Natural killer cell (primary cell): ENCODE measurements at places on chromosomes 5 and 9.
A peak's percentile ranks its signal among the peaks of the same experiment; 100 is the strongest.

DNA sequence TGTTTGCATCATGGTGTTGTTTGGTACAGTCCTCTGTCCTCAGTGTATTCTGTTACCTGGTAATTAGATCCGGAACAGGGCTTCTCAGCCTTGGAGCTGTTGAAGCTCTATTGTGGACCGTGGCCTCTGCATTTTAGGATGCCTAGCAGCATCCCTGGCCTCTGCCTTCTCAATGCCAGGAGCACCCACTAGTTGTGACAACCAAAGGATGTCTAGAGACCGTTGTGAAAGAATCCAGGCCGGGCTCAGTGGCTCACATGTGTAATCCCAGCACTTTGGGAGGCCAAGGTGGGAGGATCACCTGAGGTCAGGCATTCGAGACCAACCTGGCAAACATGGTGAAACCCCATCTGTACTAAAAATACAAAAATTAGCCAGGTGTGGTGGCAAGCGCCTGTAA lies 159.6 kb downstream of the CACNA1B start:
- no peak for DNase-seq

GRCh38 chr5:122351416-122352157 lies 39.5 kb downstream of the SNCAIP start:
- DNase-seq, result no peak

GRCh38 chr9:127897193-127897692 lies 2.2 kb downstream of the ST6GALNAC6 start:
- peak; percentile 45 for DNase-seq

- DNase-seq, result no peak
Observed at GRCh38 chr9:37880916-37881479, 22.9 kb downstream of the SLC25A51 start.

DNA sequence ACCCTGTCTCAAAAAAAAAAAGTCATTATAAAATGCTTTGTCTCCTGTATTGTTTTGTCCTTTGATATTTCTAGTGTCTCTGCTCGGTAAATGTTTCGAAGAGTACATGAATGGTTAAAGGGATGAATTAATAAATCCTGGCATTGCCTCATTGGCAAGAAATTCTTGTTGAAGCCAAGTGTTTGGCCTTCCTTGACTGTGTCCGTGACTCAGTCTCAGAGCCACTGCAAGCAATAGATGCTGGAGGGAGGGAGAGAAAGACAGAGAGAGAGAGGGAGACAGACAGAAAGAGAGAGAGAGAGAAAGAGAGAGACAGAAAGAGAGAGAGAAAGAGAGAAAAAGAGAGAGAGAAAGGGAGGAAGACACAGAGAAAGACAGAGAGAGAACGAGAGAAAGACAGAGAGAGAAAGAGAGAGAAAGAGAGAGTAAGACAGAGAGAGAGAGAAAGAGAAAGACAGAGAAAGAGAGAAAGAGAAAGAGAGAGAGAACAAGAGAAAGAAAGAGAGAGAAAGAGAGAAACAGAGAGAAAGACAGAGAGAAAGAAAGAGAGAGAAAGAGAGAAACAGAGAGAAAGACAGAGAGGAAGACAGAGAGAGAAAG lies 72.5 kb upstream of the RXRA start:
- DNase-seq, result no peak

DNA sequence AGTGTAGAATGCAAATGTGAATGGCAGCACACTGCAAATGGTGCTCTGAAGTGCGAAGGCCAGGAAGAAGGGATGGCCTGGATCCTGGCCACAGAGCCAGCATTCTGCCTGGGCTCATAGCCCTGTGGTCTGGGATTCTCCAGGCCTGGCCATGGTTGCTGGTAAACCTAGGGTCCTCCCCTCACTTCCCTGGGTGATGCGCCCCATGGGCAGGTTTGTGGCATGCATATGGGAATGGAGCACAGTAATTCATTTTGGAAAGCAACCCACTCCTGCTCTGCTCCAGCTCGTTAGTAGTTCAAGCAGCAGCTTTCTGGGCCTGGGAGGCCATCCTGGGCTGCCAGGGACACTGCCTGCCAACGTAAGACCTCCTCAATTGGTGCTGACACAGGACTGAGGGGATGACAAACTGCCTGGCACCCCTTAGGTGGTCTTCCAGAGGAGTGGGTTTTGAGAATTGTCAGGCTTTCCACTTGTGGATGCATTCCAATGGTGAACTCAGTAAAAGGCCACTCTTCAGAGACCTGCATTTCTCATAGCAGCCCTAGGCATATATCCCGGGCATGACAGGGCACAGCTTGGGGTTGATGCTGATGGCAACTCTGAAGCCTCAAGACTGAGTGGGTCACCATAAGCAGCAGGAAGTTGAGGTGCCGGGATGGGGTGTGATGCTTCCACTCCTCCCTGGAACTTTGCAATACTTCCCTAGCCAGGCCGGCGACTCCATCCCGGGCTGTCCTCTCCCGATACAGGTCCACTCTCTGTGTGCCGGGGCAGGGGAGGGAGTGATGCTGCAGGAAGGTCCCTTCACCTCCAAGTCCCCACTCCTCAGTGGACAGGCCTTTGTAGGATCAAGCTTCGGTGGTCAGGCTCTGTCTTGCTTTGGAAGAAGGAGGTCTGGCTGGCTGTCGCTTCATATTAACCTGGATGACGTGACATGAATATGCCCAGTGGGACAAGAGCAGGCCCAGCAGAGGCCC lies 1.2 kb upstream of the SLC25A48 start:
- DNase-seq, result no peak

GRCh38 chr5:9878206-9878605 lies 248.1 kb upstream of the TAS2R1 start:
- DNase-seq, result no peak

DNA sequence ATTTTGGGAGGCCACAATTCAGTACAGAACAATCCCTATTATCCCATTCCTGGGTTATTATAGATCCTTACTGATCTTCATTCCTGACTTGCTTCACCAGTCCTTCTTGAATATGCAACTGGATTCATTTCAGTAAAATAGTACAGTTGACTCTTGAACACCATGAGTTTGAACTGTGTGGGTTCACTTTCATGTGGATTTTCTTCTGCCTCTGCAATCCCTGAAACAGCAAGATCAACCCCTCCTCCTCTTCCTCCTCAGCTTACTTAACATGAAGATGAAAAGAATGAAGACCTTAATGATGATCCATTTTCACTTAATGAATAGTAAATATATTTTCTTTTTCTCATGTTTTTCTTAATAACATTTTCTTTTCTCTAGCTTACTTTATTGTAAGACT lies 8.3 kb upstream of the PDE8B start:
- DNase-seq, result no peak

DNA sequence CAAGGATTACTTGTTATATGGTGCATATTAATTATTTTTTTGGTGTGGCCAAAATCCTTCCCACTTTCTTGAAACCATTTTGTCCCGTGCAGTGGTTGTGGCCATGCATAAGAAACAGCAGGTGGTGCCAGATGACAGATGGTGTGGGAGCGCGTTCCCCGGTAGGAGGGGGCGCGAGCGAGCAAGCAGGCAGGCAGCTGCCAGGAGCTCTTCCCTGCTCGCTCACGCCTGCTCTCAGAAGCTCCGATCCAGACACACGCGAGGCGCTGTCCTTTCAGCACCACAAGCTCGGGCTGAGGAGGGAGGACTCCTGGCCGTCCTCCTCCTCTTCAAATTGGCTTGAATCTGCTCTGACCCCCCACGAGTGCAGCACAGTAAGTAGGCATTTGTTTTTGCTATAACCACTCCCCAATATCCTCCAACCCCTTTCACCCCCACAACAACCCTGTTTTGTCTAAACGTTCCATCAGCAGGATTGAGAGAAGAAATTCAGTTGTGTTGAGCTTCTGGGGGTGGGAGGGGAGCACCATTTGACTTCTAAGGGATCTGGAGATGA lies at the start of gene NSG2:
TSS of gene NSG2 (plus strand) at position 237 of the 556 bp plus-strand sequence. CDS start 1,050 bp downstream, outside the sequence.
- no peak for DNase-seq

GRCh38 chr5:173229966-173230689 lies 4.9 kb downstream of the NKX2-5 start:
- no peak for DNase-seq

GRCh38 chr9:136539427-136540421 lies 6.1 kb downstream of the NOTCH1 start:
- peak; percentile 64 for DNase-seq

- DNase-seq, result no peak
Observed at GRCh38 chr9:88716596-88717290, 181.8 kb downstream of the NXNL2 start.

DNA sequence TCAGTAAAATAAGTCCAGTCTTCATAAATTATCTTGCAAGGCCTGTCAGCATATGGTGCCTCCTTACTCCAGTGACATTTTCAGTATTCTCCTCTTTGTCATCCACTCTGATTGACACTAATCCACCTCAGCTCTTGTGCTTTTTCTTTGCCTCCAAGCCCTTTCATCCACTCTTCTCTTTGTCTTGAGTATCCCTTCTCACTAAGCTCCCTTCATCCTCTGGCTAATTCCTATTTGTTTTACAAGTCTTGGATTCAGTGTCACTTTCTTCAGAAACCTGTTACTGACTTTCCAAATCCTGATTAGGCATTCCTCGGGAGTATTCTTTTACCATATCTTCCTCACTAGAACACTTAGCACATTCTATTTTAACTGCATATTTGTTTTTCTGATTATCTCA lies 100.6 kb upstream of the VCAN start:
- no peak for DNase-seq

GRCh38 chr9:118674942-118675341 lies 694.3 kb downstream of the BRINP1 start:
- DNase-seq, result no peak

- DNase-seq, result peak; percentile 38
Observed at GRCh38 chr9:29211580-29212396, 1638.5 kb upstream of the C9orf72 start.

- no peak for DNase-seq
Observed at GRCh38 chr5:139854029-139854605, 58.5 kb downstream of the PSD2 start.

DNA sequence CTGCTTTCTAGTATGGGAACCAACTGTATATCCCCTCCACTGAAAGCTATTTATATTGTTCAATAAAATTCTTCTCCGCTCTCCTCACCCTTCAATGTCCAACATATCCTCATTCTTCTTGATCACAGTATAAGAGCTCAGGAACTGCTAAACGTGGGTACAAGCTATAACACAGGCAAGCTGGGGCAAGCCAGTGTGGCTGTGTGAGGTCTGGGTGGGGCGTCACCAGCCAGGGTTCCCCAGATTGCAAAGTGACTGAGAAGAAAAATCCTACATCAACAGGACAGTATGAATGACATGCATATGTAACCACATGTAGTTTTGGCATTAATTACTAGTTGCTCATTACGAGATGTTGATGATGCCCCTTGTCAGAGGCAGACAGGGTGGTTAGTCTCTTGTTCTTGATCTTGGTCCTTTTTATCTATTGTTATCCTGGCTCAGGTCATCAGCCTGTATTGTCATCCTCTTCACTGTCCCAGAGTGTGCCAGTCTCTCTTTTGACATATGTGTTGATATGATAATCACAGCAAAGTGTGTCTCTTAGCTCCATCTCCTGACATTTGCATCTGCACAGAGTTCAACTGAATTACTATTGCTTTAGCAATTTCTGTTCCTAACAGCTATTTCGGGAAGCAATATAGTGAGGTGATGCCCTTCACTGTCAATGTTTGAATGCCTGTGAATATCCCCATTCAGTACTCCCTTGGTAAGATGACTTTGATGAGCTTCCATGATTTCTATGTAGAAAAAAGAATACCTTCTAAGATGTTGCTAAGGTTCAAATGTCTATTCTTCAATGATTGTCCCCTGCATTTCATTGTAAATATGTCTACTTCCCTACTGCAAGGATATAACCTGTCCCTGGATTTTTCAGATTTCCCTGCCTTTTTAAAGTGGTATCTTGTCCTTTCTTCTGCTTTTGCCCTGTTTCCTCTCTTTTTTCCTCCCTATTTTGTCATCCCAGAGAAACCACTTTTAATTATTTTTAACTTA lies 140.3 kb downstream of the MAT2B start:
- no peak for DNase-seq

DNA sequence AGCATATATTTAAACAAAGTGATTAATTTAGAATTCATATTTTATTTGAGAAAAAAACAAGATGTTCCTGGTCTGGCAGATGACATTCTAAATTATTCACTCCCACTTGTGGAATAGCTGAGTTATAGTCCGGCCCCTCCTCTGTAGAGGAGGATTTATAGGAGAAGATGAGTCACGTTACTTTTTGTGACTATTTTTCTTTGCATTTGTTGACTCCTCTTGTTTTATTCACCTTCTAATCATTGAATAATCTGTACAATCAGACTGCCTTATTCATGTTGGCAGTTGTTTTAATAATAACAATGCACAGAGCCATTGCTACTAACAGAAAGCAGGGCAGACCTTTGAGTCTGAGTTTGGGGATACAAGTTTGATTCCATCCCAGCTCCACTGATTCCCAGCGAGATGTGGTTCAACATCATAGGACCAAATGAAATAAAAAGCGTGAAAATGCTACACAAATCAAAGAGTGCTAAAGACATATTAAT lies 23.2 kb downstream of the DOCK8 start:
- no peak for DNase-seq

DNA sequence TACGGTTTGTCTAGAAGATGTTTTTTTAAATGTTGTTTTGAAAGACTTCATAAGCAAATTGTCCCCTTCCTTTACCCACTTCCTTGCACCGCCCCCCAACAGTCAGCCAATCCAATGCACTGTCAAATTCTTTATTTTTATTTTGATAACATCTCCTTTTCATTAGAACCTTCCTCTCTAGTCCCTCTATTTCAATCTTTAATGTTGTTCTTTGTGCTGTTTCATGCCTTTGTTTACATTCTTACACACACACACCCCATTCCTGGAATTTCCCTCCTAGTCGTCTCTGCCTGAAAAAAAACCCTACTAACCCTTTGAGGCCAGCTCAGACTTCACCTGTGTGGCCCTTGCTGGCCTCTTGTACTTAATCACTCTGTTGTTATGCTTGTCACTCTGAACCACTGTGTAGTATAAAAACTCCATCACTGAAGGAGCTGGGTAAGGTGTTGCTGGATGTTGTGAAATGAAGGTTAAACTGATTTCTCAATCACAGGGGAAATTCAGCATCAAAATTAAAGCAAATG lies 133.4 kb downstream of the UGCG start:
- DNase-seq, result peak; percentile 15

DNA sequence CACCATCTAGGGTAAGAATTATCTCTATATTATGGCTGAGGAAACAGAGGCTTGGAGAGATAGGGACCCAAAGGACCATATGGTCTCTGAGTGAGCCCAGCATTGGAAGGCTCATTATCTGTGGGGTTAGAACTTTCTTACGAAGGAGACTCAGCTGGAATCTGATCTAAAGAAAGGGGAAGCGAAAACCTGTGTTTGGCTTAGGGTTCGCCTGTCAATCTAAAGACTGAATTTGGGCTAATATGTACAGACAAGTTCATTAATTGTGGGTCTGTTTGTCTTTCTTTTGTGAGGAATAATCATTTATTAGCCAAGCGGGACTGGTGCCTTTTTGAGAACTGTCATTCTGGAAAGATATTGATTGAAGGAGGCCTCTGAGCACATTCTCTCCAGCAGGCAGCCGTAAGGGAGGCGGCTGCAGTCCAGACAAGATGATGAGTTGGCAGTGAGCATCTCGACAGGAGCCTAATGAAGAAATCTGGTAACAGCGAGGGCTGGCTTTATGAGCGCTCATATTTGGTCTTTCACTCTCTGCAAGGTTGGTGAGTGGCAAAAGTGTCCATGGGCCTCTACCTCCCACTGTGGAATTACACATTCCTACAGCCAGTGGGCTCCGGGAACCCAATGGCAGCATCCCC lies 104.2 kb upstream of the GPR151 start:
- DNase-seq, result no peak
